ENCODE measurements at places on chromosomes 1 and 21.

GRCh38 chr1:33616780-33617179 lies 144.3 kb downstream of the ZSCAN20 start:
- no peak for DNase-seq

- DNase-seq = no peak
Observed at GRCh38 chr1:6572653-6573383, 7.0 kb upstream of the ZBTB48 start.

GRCh38 chr1:16905110-16905867 lies 9.5 kb downstream of the RNU1-2 start:
- peak; percentile 85 for DNase-seq

GRCh38 chr1:55536545-55536865 lies 321.3 kb upstream of the USP24 start:
- peak; percentile 82 for DNase-seq

GRCh38 chr1:239126884-239127283 lies 259.5 kb upstream of the CHRM3 start:
- no peak for DNase-seq

- DNase-seq = no peak
Observed at GRCh38 chr1:116308276-116308675, 64.8 kb upstream of the ATP1A1 start.

DNA sequence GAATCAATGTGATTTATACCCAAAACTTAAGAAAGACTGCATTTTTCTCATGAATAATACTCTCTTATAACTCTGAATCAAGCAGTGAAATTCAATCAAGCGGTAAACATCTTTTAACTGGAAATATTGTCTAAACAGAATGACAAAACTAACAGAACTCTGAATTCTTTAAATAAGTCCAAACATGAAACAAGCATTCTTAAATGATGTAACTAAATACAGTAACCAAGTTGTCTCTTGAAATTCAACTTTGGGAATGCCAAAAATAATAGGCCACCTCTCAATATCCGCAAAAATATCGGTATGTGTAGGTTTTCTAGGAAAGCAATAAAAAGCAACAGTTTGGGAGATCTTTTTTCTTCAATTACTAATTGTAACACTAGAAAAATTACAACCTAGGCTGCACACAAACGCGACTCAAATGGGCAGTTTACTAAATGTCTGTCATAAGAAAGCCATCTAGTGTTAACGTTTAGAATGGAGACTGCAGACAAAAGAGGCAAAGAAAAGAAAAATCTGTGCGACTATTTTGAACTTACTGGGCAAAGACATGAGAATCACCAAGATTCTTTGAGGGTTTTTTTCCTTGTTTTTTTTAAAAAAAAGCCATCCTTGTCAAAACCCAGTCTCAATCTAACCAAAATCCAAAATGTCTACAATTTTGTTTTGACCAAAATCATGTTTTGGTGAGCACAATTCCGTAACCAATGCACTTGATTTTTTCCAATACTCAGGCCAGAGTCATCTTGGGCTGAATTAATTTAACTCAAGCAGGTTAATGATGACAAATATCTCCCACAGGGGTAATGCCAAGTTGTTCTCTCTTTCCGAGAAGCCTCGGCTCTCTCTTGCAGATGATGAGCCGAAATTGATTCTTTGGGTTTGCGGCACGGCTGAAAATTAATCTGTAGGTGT lies 1.3 kb downstream of the SIPA1L2 start:
- DNase-seq = peak; percentile 64

- no peak for DNase-seq
Observed at GRCh38 chr1:113194846-113195830, 122.1 kb downstream of the LRIG2 start.

GRCh38 chr1:36769886-36770830 lies 264.2 kb downstream of the GRIK3 start:
- DNase-seq = no peak

DNA sequence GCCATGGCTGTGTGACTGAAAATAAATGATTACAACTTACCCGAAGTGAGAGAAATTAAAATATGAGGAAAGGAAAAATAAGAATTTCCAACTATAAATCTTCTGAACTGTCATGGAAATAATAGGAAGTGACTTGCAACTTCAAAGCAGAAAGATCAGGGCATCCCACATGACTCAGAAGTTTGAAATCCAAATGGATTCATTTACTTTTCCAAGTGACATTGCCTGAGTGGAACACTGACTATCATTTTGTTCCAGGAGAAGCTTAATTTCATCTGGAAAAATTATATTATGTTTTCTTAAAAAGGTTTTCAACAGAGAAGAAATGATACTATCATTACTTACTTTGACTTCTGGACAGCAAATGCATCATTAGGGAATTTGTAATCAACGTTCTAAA lies 110.8 kb downstream of the GREM2 start:
- no peak for DNase-seq

- DNase-seq = peak; percentile 73
Observed at GRCh38 chr1:201408176-201408833, 9.2 kb upstream of the LAD1 start.

DNA sequence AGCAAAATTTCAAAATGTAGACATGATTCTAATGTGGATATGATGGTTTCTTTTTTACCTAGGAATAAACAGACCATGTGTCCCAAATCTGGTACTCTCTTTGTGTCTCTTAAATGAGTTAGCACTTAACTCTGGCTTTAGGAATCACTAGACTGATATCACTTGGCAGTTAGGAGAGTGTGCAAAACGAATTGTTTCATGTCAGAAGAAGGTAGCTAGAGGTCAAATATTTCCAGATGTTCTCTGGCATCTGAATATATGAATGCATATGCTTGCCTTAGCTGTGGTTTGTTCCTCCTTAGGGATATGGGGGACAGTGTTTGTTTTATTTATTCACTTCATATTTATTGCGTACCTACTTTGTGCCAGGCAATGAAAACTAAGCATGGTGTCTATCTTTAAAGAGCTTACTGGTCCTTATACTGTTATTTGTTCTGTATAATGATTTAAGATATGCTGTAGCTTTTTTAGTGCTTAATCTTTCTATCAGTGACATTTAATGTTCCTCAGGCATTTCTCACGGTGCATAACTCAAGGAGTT lies 65.2 kb downstream of the LRRC8C start:
- DNase-seq = no peak

DNA sequence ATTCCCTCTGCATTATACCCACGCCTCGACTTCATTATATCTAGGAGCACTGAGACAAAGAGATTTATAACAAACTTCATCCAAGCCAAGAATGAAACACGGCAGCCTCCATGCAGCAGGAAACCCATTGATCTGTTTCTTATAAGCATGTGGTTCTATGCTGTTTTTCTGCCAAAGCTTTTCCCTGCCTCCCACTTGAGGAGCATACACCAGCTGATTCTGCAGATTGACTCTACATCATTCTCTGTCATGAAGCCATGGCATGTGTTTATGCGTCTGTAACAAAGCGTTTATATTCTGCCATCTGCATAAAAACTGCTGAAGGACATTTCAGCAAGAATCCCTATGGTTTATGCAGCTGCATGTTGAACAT lies 102.0 kb downstream of the CYYR1 start:
- DNase-seq = no peak

DNA sequence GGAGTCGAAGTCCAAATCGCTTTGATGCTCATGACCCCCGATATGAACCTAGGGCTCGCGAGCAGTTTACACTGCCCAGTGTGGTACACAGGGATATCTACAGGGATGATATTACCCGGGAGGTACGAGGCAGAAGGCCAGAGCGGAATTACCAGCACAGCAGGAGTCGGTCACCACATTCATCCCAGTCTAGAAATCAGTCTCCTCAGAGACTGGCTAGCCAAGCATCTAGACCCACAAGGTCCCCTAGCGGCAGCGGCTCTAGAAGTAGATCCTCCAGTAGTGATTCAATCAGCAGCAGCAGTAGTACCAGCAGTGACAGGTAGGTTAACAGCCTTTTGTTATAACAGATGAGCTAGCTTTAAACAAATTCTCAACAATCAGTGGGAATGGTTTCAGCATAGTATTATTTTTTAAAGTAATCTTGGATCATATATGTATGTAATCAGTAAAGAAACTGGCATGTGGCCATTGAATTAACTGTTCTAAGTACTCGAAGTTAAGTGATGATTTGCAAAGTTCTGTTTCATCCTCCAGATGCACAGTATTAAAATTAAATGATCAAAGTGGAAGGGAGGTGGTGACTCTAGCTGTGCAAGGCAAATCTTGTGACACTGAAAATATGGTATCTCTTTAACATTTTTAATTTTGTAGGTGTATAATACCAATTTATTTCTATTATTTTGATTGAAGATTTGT lies 29.0 kb downstream of the SPEN start:
- no peak for DNase-seq

GRCh38 chr1:236687273-236687672 lies 974 bp downstream of the ACTN2 start:
- DNase-seq = no peak

GRCh38 chr1:27809883-27810282 lies 20.7 kb upstream of the PPP1R8 start:
- no peak for DNase-seq

DNA sequence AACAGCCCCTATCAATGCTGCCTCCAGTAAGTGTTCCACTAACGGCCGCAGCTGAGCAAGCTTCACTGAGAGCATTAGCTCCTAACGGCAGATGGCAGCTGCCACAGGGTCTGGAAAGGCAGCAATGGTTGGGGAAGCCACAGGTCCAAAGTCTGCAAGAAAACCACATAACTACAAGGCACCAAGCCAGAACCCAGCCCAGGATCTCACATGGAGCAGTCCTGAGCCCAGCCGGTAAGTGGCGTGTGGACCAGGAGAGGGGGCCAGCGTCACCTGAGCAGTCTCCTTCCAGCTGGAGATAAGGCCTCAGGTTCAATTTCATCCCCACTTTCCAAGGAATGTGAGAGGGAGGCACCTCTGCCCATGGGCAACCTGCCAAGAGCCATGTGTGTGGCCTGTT lies 13.2 kb downstream of the SYT2 start:
- no peak for DNase-seq

DNA sequence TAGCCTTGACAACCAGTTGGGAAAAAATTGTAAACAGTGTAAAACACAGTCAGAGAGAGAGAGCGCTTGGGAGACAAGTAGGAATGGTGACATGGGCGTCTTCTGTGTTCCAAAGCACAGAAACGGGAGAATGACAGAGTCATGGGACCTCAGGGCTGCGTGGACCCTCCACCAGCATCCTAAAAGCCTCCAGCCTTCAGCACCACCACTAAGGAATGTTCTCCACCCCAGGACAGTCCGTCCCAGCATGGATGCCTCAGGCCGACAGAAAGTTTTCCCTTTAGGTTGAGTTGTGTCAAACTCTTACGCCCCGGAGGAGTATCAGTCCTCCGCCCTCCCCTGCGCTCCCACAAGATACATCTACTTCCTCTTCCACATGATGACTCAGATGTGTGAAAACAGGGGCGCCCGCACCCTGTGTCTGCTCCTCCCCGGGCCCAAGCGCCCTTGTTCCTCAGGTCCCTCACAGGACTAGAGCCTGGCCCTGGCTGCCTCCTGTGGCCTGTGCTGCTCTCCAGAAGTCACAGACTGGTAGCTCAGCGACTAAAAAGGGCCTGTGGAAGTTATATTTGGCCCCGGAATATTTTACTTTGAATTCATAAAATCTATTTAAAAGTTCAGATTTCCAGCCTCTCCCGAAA lies 63.9 kb upstream of the EFHD2 start:
- no peak for DNase-seq

- no peak for DNase-seq
Observed at GRCh38 chr21:29305068-29305467, 6.3 kb downstream of the BACH1 start.

DNA sequence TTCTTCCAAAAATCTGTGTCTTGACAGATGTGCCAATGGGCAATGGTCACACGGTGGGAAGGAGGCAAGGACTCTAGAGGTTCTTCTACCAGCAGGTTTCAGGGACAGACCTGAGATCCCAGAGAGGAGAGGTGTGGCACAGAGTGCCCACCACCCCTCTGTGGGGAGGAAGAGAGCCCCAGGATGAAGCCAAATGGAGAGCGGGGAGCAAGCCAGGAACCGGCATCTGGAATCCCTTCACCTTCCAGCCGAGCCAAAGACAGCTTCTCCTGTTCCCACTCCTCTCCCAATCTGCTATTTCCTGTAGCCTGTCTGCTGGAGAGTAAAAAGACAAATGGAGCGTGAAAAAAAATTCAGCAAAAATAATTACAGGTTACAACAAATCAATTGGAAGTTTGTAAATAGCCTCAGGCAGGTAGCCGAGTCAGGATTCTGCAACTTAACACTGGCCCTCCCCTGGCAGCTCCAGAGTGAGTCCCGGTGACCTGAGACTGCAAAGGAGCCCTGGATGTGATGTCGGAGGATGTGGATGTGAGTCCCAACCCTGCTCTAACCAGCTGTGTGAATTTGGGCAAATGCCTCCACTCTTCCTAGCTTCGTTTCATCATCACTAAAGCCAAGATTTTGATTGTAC lies 45.4 kb upstream of the LRRN2 start:
- DNase-seq = no peak

DNA sequence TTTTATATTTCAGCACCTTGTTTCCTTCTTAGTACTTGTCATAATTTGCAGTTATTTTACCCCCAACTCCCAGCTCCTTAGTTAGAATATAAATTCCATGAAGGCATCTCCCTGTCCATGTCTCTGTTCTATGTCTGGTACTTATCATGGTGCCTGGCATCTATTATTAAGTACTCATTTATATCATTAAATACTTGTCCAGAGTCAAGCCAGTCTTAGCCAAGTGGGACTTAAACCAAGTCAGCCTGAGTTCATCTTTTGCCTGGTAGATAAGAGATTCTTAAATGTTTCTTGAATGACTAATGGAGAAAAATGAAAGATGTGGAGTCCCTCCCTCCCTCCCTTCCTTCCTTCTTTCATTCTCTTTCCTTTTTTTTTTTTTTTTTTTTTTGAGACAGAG lies 9.4 kb downstream of the SLC25A44 start:
- no peak for DNase-seq

DNA sequence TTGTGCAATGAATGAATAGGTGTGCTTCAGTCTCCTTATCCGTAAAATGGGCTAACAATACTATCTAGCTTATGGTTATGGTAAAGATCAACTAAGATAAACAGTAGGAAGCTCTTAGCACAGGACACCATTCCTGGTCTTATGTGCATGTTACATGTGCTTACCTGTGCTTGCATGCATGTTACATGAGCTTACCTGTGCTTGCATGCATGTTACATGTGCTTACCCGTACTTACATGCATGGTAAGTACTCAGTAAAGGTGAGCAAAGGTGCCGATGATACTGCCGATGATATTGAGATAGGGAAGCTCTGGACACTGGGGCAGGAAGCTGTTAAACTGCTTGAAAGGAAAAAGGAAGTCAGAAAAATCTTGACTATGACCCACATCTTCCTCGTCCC lies 211.0 kb upstream of the USP24 start:
- DNase-seq = no peak

DNA sequence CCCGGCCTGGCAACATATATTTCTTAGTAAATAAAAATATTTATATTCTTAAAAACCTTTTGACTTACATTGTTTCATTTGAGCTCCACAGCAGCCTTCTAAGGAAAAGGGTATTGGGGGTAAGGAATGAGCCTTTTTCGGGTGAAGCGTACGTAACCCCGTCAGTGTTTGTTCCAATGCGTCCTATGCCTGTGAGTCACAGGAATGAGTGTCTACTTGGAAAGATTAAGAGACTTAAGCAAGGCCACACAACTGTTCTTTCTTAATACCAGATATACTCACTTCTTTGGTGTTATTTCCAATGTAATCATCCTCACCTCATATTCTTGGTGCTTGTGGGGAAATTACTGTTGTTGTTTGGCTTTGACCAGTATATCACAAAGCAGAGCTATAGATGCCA lies 22.7 kb downstream of the WDTC1 start:
- no peak for DNase-seq

GRCh38 chr1:21262293-21263051 lies 27.8 kb downstream of the ECE1 start:
- DNase-seq = no peak

- DNase-seq = peak; percentile 55
Observed at GRCh38 chr1:60281360-60281932, 207.9 kb upstream of the C1orf87 start.

All from MM.1S (cell line).